Tongue (tissue), 3 donors: ENCODE measurements at places on chromosomes 4 and X.

DNA sequence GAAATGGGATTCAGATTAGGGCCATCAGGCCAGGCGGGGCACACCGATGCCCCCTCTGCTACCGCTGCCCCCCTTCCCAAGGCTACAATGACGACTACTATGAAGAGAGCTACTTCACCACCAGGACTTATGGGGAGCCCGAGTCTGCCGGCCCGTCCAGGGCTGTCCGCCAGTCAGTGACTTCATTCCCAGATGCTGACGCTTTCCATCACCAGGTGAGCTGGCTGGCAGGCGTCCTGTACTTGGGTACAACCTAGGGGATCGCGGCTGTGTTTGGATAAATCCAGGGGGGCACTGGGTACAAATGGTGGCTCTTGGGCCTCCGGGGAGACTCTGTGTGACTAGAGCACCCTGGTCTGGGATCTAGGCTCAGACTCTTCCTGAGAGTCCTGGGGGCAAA is 1.1 kb downstream of the EMD start:
- no peak for DNase-seq

- DNase-seq, result no peak
These were observed 567.1 kb downstream of the PPARGC1A start for GRCh38 chr4:23322732-23323131.

DNA sequence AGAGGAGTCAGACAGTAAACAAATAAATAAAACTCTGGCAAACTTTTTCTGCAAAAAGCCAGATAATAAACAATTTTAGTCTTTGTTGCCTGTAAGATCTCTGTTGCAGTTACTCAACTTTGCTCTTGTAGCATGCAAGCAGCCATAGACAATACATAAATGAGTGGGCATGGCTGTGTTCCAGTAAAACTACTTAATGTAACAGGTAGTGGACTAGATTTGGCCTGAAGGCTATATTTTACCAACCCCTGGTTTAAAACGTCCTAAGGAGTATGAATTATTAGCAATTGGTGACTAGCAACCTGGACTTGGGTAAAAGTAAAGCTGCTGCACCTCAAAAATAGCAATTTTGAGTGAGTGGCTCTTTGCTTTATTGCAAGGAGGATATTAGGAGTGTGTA is 30.9 kb downstream of the SLAIN2 start:
- DNase-seq, result no peak

DNA sequence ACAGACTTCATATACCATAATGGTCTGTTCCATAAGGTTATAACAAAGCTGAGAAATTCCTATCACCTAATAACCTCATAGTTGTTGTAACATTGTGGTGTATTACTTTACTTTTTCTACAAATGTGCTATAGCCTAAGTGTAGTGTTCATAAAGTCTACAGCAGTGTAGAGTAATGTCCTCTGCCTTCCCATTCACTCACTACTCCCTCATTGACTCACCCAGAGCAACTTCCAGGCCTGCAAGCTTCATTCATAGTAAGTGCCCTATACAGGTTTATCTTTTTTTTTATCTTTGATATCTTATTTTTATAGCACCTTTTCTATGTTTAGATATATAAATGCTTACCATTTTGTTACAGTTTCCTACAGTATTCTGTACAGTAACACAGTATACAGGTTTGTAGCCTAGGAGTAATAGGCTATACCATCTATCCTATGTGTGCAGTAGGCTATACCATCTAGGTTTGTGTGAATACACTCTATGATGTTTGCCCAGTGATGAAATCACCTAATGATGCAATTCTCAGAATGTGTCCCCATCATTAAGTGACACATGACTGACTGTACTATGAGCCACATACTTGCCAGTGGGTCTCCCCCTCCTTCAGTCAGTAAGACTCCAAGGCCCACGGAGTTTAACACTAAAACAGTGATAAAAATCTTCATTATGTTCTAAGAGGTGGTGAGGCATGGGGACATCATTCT is 299.9 kb downstream of the UNC5C start:
- DNase-seq, result no peak

GRCh38 chr4:165011403-165011802 is 20.4 kb upstream of the TRIM60 start:
- DNase-seq, result no peak

DNA sequence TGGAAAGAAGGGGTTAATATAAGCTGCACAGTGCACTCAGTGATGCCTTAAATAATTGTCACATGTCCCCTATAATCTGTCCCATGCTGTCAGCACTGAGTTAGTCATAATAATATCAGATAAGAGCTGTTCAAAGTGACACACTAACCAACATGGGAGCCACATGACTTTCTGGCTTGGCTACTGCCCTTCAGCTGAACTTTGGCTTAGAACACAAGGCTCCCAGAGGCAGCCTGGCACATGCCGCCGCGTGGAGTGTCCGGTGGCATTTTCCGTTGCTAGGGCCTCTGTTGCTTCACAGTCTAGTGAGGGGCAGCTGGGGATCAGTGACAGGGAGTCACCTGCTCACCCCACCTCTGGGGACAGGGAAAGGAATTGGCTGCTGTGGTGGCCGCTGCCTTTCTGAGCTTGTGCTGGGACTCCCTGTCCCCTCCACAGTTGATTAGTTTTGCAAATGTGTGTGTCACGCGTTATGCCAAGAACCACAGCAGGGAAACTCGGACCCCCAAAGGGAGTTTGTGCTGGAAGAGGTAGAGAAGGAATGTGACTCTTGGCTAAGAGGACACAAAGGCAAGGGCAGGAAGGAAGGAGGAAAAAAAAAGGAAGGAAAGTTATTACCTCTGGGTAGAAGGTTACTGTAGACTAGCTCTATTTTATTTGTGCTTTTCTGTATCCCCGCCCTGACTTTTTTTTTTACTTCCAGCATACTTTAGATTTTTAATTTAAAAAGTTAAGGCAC is 41.1 kb upstream of the PPARGC1A start:
- DNase-seq, result peak; percentile 85

DNA sequence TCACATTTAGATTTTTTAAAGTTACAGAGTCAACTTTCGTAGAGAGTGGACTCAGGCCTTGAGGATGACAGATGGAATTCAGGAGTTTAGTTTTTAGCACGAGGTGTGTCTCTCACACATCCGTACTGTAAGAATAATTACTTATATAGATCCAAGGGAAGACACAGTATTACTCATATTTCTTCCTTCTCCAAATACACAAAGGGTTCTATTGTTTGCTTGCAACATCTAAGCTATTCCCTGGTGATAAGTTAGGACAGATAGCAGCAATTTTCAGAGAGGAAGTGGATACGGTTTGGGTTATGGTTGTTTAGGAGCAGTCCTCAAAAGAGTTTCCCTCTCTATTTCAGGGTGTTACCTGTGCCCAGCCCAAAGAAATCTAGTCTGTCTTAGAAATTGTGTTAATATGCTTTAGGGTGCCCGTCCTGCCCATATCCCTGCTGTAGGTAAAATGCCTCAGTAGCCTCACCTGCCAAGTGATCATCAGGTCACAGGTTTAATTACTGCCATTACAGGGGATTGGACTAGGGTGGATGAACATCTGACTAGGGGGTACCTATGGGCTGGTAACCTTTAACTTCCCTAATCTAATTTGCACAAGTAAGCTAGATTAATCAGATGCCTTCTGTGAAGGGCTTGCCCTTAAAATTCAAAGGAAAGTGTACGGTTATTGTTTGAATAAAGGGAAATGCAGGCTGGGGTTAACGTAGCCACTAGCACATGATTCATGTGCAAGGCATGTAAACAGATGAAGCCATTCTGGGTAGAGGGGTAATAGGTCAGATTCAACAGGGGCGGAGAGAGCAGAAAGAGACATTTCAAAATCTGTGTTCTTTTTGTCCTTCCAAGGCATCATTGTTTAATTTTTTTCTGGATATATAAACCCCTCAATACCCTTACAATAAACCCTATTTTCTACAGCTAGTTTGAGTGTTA is 8.7 kb upstream of the PPP3CA start:
- no peak for DNase-seq

GRCh38 chrX:109720947-109721346 is 12.1 kb downstream of the ACSL4 start:
- DNase-seq, result peak; percentile 18

DNA sequence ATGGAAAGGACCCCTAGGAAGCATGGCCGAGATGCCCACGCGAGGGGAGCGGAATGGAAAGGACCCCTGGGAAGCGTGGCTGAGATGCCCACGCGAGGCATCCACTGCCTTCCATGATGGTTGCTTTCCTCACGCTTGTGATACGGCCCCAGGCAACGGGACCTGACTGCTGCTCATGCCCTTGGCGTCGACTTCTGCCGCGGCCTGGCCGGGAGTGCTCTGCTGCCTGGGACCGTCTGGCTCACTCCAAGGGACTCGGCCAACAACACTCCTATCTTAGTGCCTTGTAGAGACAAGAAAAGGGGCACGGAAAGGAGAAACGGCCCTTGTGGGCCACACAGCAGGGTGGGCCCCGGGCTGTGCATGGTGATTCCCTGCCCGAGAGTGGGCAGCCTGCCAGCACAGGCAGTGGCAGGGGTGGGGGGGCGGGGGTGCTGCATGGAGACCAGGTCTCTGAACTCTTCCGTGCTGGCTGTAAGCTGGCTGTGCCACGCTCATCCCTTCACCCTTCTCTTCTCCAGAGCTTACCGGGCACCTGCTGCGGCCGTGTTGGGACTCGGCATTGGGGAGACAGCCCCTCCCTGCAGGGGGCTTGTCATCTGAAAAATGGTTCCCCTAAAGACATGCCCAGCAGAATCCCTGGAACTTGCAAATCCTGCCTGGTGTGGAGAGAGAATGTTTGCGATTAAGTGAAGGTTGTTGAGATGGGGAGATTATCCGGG is 38.6 kb upstream of the HMX1 start:
- DNase-seq, result no peak

DNA sequence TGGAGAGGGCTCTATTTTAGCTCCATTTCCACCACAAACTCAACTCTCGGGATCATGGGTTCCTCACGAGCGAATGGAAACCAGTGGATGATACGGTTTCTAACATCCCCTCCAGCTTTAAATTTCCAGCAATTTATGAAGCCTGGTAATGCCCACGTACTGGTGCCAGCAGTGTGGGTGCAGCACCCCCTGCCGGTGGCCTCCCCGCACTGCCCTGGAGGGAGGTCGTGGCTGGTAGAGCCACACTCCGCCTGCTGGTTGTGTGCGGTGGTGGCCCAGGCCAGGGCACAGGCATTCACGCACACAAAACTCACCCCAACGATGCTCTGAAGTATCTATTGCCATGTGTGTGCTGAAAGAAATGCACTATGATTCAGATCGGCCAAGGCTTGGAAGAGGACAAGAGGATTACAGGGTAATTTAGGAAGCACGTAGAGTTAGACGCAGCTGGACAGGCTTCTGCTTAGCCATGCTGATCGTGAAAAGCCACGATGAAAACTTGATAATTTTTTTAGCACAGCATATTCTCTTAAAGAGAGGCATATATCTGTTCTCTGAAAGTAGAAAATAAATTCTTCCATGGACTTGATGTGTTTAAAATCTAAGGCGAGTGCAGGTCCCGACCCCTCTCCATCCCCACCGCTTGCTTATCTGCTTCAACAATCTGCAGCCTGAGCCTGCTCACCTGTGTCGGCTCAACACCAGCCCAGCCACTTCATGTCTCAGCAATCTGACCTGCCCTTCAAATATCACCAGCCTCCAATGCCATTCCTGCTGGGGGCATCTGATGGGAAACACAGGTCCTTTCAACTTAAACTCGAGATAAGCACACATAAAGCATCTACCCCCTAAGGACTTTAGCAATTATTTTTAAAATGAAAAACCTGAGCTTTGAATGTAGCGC is 59.1 kb downstream of the SCD5 start:
- peak; percentile 66 for DNase-seq

- no peak for DNase-seq
These were observed 152.6 kb downstream of the AFAP1 start for GRCh38 chr4:7787067-7787466.

- DNase-seq, result no peak
These were observed 135.4 kb upstream of the RBPJ start for GRCh38 chr4:26185436-26185835.

GRCh38 chrX:1248331-1249061 is 20.1 kb upstream of the CSF2RA start:
- peak; percentile 84 for DNase-seq

DNA sequence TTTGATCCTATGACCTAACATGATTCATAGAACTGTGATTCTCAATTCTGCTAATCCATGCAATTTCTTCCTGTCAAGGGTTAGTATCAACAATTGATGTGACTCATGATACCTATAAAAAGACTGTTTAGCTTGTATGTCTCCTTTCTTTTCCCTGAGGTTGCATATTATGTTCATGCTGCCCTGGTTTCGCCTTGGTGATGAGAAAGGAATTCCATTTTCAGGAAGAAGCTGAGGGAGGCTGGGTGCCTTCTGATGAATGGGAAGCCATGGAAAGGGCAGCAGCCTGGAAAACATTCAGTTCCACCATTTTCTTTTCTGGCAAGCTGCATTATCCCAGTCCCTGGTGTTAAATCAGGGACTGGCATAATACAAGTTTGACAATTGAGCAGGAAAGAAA is 976.5 kb downstream of the RPA4 start:
- DNase-seq, result no peak

GRCh38 chr4:104743215-104743653 is 248.5 kb upstream of the CXXC4 start:
- DNase-seq, result no peak

- DNase-seq, result no peak
These were observed 236.2 kb upstream of the NUDT6 start for GRCh38 chr4:123158576-123158975.

DNA sequence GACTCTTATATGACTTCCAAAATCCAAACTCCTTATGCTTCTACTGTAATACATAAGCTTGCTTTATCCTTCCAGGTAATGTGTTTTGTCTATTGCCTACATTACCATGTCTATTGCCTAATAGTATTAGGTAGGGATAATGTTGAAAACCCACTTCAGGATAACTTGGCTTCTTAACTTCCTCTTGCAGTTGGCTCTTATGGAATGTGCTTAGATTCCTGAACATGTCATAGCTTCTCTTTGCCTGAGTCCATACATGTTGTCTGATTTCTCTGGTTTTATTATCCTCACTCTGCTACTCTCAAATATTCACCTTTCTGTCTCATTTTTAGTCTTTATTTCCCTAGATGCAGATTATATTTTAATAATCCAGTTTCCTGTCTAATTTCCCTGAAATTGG is 599.9 kb downstream of the IL15 start:
- no peak for DNase-seq

DNA sequence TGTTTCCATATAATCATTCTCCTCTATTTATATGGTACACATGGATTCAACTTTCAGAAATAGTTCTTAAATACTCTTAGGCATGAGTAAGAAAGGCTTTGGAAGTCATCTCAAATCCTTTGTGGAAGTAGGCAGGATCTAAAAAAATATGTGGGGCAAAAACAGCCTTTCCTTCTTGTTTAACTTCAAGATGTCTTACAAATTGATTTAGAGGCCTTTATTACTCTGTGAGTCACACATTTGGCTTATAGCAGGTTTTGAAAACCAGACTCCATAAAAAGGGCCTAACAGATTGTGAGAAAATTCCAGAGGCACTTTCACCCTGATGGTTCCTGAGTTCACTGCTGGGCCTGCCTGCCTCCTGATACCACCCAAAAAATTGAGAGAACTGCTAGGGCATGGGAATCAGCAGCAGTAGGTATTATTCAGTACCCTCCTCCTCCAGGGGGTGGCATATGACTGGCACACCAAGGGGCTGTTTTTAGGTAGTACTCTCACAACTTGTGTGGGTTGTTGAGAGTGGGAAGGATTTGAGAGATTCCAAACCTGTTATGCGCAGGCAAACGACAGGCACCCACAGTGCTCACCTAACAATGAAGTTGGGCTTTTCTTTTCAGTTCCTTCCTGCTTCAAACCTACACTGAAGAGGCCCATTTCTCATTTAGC is 162.7 kb upstream of the MBNL3 start:
- DNase-seq, result no peak
